ENCODE measurements at places on chromosomes 5 and 9.

- ATAC-seq, result no peak
Measured at GRCh38 chr5:160076997-160077396, 42.3 kb downstream of the PWWP2A start.

DNA sequence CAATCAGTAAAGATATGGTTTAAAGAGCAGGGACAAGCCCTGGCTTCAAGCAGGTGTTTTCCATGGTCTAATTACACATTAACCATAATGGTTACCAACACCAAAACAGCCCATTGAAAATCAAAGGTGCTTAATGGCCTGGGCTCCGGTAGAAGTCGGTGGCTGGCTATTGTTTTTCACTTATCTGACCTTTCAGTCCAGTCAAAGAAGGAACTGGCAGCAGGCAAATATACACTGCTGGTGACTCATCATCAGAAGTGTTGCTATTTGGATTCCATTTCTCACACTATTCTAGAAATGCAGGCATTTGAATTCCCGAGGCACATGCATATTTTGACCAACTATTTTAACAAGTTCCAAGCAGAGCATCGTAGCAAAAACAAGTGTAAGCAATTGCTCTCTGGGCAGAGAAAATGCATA, 26.3 kb upstream of the GABRP start:
- ATAC-seq, result no peak

- ATAC-seq, result no peak
Measured at GRCh38 chr5:162503796-162504195, 436.2 kb downstream of the GABRG2 start.

GRCh38 chr9:107953556-107954125, 464.1 kb upstream of the KLF4 start:
- no peak for ATAC-seq

DNA sequence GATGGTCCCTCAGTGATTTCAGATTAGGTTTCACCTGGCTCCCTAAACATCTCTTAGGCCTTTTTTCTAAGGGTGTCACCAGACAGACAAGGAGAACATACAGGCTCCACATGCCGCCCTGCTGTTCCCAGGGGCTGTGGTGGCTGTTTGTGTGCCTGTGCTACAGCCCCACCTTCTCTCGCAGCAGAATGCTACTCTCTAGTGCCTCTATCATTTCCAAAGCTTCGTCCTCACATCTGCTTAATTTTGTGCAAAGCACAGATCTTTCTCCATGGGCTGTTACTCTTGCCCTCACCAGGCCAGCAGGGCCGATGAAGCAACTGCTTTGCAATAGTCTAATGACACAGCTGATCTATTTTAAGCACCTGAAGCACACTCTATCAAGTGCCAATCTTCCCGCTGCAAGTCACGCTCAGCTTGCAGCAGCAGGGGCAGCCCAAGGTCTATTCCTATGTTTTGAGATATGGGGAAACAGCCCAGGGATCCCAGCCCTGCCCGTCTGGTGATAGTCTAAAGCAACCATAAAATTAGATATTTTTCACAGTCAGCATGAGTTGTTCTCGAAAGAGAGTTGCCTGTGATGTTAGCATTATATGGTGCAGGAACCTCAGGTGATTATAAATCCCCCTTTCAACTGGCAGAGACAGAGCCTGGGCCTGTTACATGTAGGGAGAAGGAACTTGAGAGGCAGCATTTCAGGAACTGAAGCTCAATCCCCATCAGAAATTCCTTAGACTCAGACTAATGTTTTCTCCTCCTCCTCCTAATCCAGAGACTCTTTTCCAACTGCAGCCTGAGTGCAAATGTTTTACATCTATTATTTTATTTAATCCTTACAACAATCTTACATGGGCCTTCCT, 12.7 kb downstream of the ABLIM3 start:
- ATAC-seq, result no peak

GRCh38 chr5:132075719-132076077, 2.1 kb downstream of the CSF2 start:
- no peak for ATAC-seq

GRCh38 chr9:31335529-31336234, 1048.8 kb upstream of the ACO1 start:
- no peak for ATAC-seq

GRCh38 chr9:77218612-77219011, 41.3 kb downstream of the VPS13A start:
- ATAC-seq, result no peak

DNA sequence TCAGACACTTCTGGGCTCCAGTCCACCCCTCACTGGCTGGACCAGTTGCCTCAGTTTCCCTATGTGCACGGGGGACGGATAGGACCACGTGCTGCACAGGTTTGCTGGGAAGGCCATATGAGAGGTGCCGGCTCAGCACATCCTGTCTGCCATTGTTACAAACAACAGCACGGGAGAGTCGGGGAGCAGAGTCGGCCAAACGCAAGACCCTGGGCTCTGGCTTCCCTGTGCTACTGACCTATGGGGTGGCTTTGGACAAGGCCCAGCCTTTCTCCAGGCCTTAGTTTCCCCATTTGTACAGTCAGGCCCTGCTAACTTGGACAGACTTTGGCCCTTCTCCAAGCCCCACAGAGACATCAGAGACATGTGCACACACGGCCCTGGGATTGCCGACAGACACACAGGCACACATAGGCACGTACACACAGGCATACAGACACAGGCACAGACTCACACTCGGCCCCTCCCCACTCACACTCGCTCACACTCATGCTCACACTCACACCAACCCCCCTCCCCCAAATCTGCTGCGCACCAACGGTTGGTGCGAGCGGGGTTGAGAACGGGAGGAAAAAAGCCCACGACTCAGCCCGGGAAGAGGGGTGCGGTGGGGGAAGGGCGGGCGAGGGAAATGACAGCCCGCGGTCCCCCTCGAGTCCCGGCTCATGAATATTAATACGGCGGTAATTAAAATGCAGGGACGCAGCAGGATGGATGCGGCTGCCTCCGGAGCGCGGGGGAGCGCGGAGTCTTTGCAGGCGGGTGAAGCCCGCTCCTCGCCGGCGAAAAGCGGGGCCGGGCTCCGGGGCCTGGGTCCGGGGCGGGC, 133.0 kb downstream of the C9orf50 start:
- ATAC-seq, result peak; percentile 15

GRCh38 chr9:3179711-3180110, 335.8 kb upstream of the PUM3 start:
- no peak for ATAC-seq

GRCh38 chr9:114307899-114308267, 15.0 kb upstream of the ORM1 start:
- no peak for ATAC-seq

DNA sequence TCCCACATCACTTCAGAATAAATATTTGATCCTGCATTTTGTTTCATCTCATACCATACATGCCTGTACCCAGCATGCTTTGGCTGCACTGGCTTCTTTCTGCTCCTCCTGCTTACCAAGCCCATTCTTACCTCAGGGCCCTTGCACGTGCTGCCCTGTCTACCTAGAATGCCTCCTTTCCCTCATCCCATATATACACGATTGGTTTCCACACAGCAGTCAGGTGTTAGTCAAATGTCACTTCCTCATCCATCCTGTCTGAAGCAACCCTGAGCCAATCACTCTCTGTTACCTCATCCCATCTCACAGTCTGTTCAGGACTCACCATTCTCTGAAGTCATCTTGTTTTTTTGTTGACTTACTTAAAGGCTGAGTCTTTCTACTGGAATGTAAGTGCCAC, 30.3 kb downstream of the CAST start:
- no peak for ATAC-seq

DNA sequence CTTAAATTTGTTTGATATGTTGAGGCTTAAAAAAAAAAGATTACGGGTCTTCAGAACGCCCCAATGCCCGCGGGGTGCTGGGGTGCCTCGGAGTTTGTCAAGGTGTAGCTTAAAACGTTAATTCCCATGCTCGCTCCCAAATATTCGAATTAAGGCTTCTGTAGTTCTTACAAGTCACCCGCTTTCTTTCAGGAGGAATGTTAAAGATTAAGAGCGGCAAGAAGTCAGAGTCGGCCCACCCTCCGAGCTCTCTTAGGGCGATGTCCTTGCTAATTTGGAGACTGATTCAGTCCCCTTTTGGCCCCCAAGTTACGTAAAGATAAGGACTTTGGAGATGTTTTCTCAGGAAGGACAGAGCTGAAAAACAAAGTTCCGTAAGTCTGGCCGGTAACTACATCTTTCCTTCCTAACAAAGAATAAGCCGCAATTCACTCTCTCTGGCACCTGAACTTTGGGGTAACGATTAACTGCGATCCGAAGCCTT, 746 bp upstream of the NPM1 start:
- no peak for ATAC-seq

- no peak for ATAC-seq
Measured at GRCh38 chr5:152349683-152350526, 55.2 kb downstream of the NMUR2 start.

DNA sequence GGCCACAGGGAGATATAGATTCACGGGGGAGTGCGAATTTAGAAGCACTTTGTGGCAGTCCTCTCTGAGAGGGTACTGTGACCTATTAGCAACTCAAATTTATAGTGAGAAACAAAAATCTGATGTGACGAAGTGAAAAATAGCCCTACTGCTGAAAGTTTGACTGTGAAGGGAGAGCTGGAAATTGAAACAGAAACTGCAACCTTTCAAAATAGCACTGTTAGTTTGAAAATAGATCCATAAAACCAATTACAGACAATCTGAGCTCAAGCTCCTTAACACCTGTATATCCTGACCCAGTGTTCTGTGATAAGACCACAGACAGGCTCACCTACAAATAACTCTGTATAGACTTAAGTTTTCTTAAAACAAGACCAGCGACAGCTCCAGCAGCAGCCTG, 420.1 kb downstream of the IRX1 start:
- ATAC-seq, result no peak

GRCh38 chr9:121756474-121757280, 105.2 kb downstream of the DAB2IP start:
- no peak for ATAC-seq

DNA sequence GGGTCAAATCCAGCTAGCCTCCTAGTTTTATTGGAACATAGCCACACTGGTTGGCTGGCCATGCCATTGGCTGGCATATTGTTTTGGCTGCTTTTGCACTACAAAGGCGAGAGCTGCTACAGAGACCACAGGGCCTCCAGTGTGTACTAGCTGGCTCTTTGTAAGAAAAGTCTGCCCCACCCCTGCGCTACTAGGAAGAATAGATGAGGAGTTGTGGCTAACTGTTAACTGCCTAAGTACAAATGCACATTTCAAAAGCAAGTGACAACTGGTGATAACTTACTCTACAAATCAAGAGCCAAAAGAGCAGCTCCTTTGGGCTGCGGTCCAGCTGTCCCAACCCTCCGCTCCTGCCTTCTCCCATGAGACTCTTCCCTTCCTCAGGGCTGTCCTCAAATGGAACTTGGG, 63.9 kb downstream of the SERINC5 start:
- peak; percentile 45 for ATAC-seq

DNA sequence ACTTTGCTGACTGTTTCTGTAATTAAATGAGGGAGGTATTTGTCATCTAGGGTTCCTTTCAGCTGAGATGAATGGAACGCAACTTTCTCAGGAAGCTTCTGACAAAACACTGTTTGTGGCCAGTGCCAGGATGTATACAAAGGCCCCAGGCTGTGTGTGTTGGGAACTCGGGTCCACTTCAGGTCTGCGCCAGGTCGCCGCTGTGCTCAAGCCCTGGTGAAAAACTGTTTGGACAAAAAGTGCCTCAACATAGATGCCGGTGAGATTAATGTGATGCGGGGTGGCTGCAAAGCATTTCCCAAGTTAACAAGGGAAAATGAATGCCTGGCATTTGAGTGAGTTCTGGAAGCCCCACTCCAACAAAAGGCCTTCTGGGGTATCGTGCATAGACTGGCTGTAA, 156.4 kb downstream of the GABBR2 start:
- ATAC-seq, result no peak

DNA sequence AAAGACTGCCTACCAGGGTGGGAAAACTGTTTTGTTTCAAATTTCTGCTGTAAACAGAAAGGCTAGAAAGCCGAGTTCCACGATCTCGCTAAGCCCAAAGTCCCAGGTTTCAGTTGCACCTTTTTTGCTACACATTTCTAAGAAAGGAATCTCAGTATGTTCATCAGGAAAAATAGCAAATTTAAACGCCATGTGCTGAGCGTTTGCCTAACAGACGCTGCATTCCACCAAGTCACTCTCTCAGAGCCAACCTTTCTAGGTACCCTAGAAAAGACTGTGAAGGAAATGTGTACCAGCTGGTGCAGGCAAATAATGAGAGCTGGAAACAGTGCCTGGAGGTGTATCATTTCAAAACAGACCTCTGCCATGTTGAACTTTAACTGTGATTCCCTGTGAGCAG, 71.8 kb downstream of the FRMD3 start:
- no peak for ATAC-seq

- ATAC-seq, result no peak
Measured at GRCh38 chr5:83077662-83078261, 415 bp downstream of the XRCC4 start.

- no peak for ATAC-seq
Measured at GRCh38 chr5:93122446-93122845, 458.6 kb downstream of the NR2F1-AS1 start.

GRCh38 chr9:35136866-35137265, 21.2 kb upstream of the ATOSB start:
- ATAC-seq, result no peak

DNA sequence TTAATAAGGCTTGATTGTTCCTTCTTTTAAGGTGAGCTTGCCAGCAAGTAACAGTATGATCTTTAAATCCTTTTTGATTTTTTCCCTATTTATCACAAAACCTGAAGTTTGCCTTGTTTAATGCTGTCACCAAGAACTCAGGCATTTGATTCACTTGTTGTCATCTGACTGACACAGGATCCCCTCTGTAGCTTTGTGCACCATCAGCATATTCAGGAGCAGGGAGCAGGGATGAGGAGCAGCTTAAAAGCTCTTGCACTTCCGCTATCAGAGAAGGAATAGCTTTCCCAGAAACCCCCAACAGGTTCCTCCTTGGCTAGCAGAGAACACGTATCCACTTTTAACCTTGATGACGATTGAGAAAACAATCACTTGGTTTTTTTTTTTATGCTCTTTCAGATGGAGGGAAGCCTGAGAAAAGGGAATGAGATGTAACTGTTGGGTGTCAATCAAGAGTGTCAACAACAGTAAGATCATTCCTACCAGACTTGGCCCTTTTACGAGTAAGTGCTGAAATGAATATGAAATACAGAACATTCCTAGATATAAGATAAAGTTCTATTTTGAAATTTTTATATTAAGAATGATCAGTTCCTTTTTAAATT, 433.1 kb upstream of the CDH18 start:
- no peak for ATAC-seq

- no peak for ATAC-seq
Measured at GRCh38 chr5:17364987-17365810, 132.8 kb upstream of the TAF11L2 start.

- ATAC-seq, result peak; percentile 59
Measured at GRCh38 chr9:21852754-21853153, 50.3 kb downstream of the MTAP start.

- ATAC-seq, result no peak
Measured at GRCh38 chr9:94076557-94076956, 7.7 kb upstream of the PTPDC1 start.

- ATAC-seq, result no peak
Measured at GRCh38 chr9:131595696-131596429, 50.5 kb downstream of the PRRT1B start.

- ATAC-seq, result no peak
Measured at GRCh38 chr9:38026021-38026809, 42.8 kb downstream of the SHB start.

GRCh38 chr5:6861667-6862066, 148.4 kb downstream of the TENT4A start:
- no peak for ATAC-seq

- no peak for ATAC-seq
Measured at GRCh38 chr5:66966439-66966838, 230.2 kb downstream of the CD180 start.

- ATAC-seq, result no peak
Measured at GRCh38 chr9:135105938-135106491, 18.5 kb downstream of the OLFM1 start.

- ATAC-seq, result no peak
Measured at GRCh38 chr9:133774799-133775198, 36.6 kb upstream of the SARDH start.

Data from activated CD4-positive, CD25-positive, alpha-beta regulatory T cell treated with anti-CD3 and anti-CD28 coated beads, Interleukin-2, amount 50 U/mL, for 24 hours (primary cell).